ENCODE measurements at places on chromosomes 7 and 10. TPM values are rescaled to one million over a fixed set of nuclear protein-coding genes. Genes with fewer than 3 reads are reported as not detected.

The OLAH gene
- total RNA-seq = 0.18 TPM

The OR2A25 gene
- total RNA-seq = not detected

The EPO gene
- not detected for total RNA-seq

The FAM131B gene
- total RNA-seq = 0.48 TPM

The DDC gene
- 0.55 TPM for total RNA-seq

The NPFFR1 gene
- total RNA-seq = not detected

The FAM25C gene
- total RNA-seq = not detected

The RAMP3 gene
- total RNA-seq = not detected

The GRM3 gene
- not detected for total RNA-seq

The ZNF853 gene
- total RNA-seq = 0.16 TPM

Data from T-helper 2 cell treated with Interferon-gamma antibody and Interleukin-4, amounts not matched to agents 100 ng/mL and 5 ng/mL, for 36 hours (primary cell).